Glomerular endothelial cell (primary cell): ENCODE measurements at places on chromosomes 6 and 20. TPM values are rescaled to one million over a fixed set of nuclear protein-coding genes. Genes with fewer than 3 reads are reported as not detected.

The MEI4 gene
- not detected in 2 replicates for total RNA-seq

The CCM2L gene
- total RNA-seq = 12.3 and 29.1 TPM in 2 replicates

The OXT gene
- total RNA-seq = not detected in 2 replicates

The HSPA1B gene
- total RNA-seq = 76.3 and 95.3 TPM in 2 replicates

The OLIG3 gene
- total RNA-seq = not detected in 2 replicates

The SLC17A3 gene
- total RNA-seq = not detected in 2 replicates

The SLC23A2 gene
- 15.6 and 20.6 TPM in 2 replicates for total RNA-seq

The ACTL10 gene
- 1.4 and 4.0 TPM in 2 replicates for total RNA-seq

The NKX2-4 gene
- not detected in 2 replicates for total RNA-seq

The ANKRD66 gene
- total RNA-seq = not detected in 2 replicates

The CDH4 gene
- total RNA-seq = 9.2 and 11.9 TPM in 2 replicates

The SLC35F1 gene
- total RNA-seq = not detected in 2 replicates

The C6orf58 gene
- total RNA-seq = not detected in 2 replicates

The RPRD1B gene
- 9.3 and 19.7 TPM in 2 replicates for total RNA-seq

The CRISP3 gene
- total RNA-seq = not detected in 2 replicates

The HCRTR2 gene
- not detected in 2 replicates for total RNA-seq

The GRM1 gene
- 0.05 and 0.06 TPM in 2 replicates for total RNA-seq

The FAM83C gene
- not detected in 2 replicates for total RNA-seq

The DNAH8 gene
- 0.06 TPM in 1 of 2 replicates, not detected in the other for total RNA-seq

The COL19A1 gene
- not detected in 2 replicates for total RNA-seq

The OARD1 gene
- total RNA-seq = 7.8 and 15.2 TPM in 2 replicates

The KCNQ2 gene
- total RNA-seq = not detected in 2 replicates

The UBE3D gene
- 3.7 and 6.2 TPM in 2 replicates for total RNA-seq

The LIN28B gene
- total RNA-seq = 0.06 TPM in 1 of 2 replicates, not detected in the other

The LGSN gene
- total RNA-seq = not detected in 2 replicates

The ZSCAN23 gene
- 1.2 and 2.0 TPM in 2 replicates for total RNA-seq

The EEF1A2 gene
- 2.5 and 4.6 TPM in 2 replicates for total RNA-seq

The LTA gene
- total RNA-seq = 0.53 TPM in 1 of 2 replicates, not detected in the other

The DBNDD2 gene
- 21.7 and 25.0 TPM in 2 replicates for total RNA-seq

The TCP11 gene
- 0.41 TPM in 1 of 2 replicates, not detected in the other for total RNA-seq

The SMAP1 gene
- 21.0 and 28.4 TPM in 2 replicates for total RNA-seq

The LAMA2 gene
- total RNA-seq = 0.24 and 0.58 TPM in 2 replicates

The GPR6 gene
- total RNA-seq = not detected in 2 replicates

The APOM gene
- total RNA-seq = not detected in 2 replicates

The F13A1 gene
- not detected in 2 replicates for total RNA-seq

The MUC22 gene
- not detected in 2 replicates for total RNA-seq

The SYTL3 gene
- total RNA-seq = 2.2 and 4.4 TPM in 2 replicates

The HLA-DMB gene
- total RNA-seq = 0.48 and 1.8 TPM in 2 replicates

The AP5S1 gene
- total RNA-seq = 16.5 and 17.6 TPM in 2 replicates
